Activated CD4-positive, alpha-beta T cell treated with anti-CD3 and anti-CD28 coated beads, Interleukin-2, amount 50 U/mL, for 24 hours (primary cell): ENCODE measurements at places on chromosomes 1 and 21.

DNA sequence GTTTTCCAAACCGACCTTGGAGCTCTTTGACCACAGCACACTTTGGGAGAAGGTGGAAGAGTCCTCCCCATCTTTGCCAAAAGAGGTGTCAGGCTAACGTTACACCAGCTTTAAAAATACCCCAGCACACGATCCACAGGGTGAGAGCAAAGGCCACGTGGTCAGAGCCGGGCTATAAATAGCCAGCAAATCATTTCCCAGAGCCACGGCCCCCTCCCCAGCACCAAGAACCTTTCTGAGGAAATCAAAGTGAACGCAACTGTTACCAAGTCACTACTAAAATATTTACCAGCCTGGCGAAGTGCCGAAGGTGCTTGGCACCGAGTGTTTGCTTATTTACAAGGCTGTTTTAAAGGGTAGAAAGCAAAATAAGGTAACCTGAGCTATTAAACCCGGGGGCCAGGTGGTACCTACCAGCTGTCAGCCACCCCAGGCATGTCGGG lies 72.4 kb downstream of the CASZ1 start:
- DNase-seq = no peak

DNA sequence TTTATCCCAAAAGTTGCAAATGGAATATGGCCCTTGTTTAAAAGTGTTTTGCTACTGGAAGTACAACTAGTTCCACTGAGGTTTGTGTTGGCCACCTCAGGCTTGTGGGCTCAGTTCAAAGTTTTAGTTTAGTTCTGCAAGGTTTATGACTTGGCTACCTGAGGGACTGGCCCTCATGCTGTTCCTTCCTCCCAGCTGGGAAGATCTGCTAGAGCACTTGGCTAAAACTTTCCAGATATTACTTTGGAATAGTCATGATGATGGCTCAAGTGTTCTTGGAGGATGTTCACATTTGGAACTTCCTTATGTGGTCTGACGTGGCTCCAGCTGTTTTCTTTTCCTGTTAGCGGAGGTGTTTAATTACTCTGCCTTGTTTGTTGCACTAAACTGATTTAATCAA lies 110.2 kb upstream of the IVNS1ABP start:
- no peak for DNase-seq

GRCh38 chr1:25810341-25811299 lies 9.1 kb upstream of the MTFR1L start:
- peak; percentile 73 for DNase-seq

GRCh38 chr1:159999204-159999603 lies 32.6 kb downstream of the PIGM start:
- DNase-seq = no peak

DNA sequence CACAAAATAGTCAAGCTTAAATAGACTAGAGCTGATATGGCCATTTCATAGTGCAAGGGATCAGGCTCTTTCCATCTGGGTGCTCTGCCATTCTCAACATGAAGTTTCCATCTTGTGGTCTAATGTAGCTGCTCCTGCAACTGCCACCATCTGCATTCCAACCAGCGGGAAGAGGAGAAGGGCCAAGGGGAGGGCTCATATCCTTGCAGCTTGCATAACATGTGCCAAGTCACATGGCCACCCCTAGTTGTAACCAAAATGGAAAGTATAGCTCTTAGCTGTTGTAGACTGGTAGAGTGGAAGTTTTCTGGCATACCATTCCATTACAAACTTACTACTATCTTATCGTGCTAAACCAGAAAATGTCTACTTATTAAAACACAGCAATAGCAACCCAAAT lies 38.9 kb upstream of the IVNS1ABP start:
- no peak for DNase-seq

DNA sequence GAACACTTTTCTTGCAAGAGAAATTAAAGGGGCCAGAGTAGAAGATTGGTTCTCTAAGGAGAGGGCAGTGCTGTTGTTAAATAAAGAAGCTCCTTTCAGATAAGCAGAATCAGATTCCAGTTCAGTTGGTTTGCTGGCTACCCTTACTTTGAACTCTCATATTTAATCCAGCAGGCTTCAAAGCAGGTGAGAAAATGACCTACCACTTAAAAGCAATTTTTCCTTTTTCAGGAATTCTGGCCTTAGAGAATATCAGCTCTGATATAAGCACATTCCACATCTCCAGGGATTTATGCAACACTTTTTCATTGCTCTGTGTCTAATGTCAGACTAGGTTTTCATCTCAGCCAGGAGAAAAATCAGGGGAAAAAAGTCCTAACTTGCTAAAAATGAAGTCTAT lies 28.7 kb downstream of the WNT2B start:
- no peak for DNase-seq

- no peak for DNase-seq
Measured at GRCh38 chr1:69263921-69264391, 303.8 kb upstream of the LRRC7 start.

DNA sequence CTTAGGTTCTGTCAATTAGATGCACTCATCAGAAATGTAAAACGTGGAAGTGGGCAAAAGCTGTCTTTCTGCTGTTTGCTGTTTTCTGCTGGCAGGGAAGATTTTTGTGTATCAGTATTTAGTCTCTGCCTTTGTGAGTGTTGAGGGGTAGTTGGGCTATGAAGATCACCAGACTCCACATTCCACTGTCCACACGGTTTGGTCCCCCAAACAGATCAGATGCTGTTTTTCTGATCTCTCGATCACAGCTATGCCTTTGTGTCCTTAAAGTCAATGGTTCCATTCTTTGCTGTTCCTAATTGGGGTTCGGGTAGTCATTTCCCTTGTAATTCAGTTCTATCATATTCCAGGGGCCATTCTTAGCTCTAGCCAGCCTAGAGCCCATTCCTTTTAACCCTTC lies 27.0 kb upstream of the NPL start:
- no peak for DNase-seq

DNA sequence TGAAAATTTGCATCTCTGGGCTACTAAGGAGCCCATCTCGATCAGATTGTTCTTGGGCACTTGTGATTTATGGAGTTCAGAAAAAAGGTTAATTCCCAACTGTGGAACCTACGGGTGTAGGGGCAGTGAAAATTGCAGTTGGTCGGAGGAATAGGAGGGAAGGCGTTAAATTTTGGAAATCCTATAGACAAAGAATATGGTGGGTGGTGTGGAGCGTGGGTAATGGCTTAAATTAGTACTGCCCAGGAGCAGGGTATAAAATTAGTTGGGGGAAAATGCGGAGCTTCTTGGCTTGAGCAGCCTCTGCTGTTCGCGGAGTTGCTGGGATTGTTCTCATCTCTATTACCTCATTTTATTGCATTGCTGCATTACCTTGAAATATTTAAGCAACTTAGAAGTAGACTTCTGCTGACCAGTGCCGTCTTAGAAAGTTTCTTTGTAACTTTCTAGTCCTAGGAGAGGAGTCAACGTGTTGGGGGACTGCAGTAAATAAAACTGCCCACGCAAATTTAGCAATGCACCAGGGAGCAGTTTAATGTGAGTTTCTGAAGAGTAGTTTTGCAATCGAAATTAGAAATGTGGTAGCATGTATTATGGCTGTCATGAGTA lies 514 bp downstream of the S1PR1 start:
- DNase-seq = no peak

GRCh38 chr21:34076835-34077234 lies 3.5 kb downstream of the MRPS6 start:
- DNase-seq = no peak
